ENCODE measurements at places on chromosomes 4 and X. TPM values are rescaled to one million over a fixed set of nuclear protein-coding genes. Genes with fewer than 3 reads are reported as not detected.

DNA sequence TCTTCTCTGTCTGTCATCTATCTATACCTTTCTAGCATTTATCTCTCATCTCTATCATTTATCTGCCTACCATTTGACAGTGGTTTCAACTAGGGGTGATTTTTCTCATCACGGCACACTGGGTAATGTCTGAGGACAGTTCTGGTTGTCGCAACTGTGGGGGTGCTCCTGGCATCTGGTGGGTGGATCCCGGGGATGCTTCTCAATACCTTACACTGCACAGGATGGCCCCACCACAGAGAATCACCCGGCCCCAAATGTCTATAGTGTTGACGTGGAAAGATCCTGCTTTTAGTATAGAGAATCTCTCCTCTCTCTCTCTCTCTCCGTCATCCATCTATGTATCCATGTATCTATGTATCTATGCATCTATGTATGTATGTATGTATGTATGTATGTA lies 7.2 kb downstream of the P2RY8 start:
- DNase-seq: no peak

- DNase-seq: no peak
Observed at GRCh38 chr4:79266136-79266535, 59.7 kb downstream of the NAA11 start.

Gene LPAR4
- total RNA-seq: 0.47 TPM

- DNase-seq: no peak
Observed at GRCh38 chrX:153644356-153645125, 2.5 kb upstream of the DUSP9 start.

Gene BLOC1S4
- total RNA-seq: 29.4 TPM
